Stimulated activated CD4-positive, alpha-beta T cell treated with anti-CD3 and anti-CD28 coated beads, Interleukin-1b, Interleukin-23, amount 100 ng/mL, for 4 hours (primary cell): ENCODE measurements at places on chromosomes 12 and 14.

DNA sequence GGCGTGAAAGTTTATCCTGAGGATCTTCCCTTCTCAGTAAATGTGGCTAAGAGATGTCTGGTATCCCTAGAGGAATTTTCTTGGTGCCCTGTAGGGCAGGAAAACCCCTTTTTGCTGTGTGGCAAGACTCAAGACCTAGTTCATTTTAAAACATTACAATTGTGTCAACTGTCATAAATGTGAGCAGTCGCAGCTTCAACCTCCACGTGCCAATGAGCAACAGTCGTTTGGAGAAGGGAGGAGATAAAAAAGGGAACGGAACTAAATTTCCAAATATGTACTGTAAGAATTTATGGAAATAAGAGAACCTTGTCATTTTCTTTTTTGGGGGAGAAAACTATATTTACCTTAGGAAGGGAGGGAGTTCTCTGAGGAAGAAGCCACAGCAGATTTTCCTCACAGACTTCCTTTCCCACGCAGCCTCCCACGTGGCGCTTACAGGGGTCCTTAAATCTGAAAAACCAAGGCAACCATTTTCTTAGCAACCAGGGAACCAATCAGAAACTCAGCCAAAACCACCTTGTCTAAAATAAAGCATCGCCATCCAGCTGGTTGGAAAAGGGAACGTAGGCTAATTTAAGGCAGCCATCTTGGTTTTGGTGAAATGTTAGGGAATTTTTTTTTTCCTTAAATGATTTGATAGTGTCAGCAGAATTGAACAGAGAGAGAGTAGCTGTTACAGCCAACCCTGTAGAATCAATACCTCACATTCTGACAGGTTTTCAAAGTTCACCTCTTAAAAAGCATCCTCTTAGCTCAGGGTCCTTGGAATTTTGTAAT is 99.1 kb downstream of the FIGNL2 start:
- no peak for DNase-seq

GRCh38 chr14:29636870-29637269 is 290.8 kb downstream of the PRKD1 start:
- DNase-seq: no peak

- DNase-seq: no peak
Measured at GRCh38 chr12:89325495-89325894, 26.8 kb downstream of the DUSP6 start.

DNA sequence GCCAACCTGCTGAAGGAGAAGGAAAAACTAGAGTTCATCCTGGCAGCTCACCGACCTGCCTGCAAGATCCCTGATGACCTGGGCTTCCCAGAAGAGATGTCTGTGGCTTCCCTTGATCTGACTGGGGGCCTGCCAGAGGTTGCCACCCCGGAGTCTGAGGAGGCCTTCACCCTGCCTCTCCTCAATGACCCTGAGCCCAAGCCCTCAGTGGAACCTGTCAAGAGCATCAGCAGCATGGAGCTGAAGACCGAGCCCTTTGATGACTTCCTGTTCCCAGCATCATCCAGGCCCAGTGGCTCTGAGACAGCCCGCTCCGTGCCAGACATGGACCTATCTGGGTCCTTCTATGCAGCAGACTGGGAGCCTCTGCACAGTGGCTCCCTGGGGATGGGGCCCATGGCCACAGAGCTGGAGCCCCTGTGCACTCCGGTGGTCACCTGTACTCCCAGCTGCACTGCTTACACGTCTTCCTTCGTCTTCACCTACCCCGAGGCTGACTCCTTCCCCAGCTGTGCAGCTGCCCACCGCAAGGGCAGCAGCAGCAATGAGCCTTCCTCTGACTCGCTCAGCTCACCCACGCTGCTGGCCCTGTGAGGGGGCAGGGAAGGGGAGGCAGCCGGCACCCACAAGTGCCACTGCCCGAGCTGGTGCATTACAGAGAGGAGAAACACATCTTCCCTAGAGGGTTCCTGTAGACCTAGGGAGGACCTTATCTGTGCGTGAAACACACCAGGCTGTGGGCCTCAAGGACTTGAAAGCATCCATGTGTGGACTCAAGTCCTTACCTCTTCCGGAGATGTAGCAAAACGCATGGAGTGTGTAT is 2.4 kb downstream of the FOS start:
- no peak for DNase-seq

DNA sequence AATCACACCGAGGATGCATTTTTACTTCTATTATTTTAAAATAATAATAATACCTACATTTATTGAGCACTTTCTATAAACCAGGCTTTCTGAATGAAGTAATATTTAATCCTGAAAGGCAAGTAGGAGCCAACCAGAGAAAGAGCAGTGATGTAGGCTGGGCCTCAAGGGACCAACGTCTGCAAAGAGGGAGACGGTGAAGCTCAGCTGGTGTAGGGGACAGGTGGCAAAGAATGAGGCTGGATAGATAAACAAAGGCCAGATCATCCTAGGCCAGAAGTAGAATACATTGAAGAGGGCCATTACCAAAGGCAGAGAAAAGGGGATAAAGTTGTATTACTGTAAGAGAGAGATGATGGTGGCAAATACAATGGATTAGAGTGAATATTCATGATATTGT is 810 bp upstream of the TMBIM4 start:
- no peak for DNase-seq

DNA sequence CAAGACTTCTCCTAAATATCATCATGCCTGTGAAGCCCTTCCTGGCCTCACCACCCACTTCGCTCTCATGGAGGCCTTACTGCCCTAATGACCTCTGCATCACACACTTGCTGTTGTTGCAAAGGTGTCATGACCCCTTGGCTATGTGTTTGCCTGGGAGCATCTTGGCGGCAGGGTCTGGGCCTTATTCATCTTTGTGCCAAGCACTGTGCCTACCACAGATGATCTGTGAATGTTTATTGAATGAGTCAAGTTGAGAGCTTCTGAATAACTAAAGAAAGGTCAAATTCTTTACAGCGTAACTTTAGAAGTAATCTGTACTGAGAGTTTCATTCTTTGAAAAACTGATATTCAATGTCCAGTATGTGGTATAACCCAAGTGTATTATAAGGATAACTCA is 113.3 kb downstream of the TTC8 start:
- no peak for DNase-seq

DNA sequence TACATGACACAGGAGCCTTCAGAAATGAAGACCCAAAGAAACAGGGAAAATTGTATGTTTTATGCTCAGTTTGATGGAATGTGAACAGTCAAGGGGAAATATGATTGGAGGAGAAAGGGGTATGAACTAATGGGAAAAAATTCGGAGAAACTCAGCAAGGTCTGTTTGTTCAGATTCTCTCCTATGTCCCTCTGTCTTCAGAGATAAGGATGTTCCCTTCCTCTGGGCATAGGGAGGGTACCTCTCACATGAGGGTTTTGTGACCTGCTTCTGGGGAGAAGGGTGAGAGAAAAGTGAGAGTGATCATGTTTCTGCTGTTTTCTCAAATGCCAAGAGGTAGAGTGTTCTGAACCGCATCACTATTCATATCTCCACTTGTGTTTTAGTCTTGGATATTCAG is 26.6 kb upstream of the LIMA1 start:
- DNase-seq: no peak

DNA sequence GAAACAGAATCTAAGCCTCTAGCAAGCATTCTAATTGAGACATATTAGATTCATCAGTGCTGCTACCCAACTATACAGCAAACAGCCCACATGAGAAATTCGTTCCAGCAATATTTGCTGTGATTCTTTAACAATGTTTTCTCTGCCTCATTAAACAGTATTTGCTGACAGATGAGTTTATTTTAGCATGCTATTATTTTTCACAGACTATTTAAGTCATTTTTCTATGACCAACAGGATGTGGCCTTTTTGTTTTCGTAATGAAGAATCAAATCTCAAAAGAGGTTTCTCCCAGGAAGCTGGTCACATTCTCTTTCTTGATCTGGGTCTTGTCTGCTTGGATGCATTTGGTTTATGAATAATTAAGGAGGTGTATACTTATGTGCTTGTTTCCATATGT is 23.2 kb upstream of the SERPINA12 start:
- DNase-seq: no peak
